ENCODE measurements at places on chromosomes 5 and 9.

GRCh38 chr9:14831661-14832060, 78.6 kb downstream of the FREM1 start:
- DNase-seq = no peak

GRCh38 chr5:93717162-93717561, 24.2 kb downstream of the POU5F2 start:
- DNase-seq = no peak

- no peak for DNase-seq
Observed at GRCh38 chr9:120983259-120983837, 56.8 kb upstream of the TRAF1 start.

GRCh38 chr5:89110916-89111646, 228.1 kb upstream of the MEF2C start:
- no peak for DNase-seq

- no peak for DNase-seq
Observed at GRCh38 chr9:36734737-36735136, 162.0 kb downstream of the MELK start.

GRCh38 chr9:78778861-78779374, 482.0 kb downstream of the PSAT1 start:
- no peak for DNase-seq

DNA sequence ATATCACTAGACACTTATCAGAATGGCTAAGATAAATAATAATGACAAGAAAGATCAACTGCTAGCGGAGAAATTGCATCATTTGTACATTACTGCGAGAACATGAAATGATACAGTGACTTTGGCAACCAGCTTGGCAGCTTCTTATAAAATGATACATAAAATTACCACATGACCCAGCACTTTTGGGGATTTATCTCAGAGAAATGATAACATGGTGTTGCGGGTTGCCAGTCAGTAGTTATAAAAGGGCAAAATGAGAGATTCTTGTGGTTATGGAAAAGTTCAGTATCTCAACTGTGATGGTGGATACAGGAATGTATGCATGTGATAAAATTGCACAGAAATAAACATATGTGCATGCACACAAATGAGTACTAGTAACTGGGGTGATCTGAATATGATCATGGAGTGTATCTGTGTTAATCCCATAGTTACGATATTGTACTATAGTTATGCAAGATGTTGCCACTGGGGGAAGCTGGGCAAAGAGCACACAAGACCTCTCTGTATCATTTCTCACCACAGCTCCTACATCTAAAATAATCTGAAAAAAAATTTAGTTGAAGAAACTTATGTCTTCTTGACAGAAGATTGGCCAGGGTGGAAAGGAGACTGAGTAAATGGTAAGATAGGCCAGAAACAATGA, 128.9 kb downstream of the NXNL2 start:
- DNase-seq = no peak

DNA sequence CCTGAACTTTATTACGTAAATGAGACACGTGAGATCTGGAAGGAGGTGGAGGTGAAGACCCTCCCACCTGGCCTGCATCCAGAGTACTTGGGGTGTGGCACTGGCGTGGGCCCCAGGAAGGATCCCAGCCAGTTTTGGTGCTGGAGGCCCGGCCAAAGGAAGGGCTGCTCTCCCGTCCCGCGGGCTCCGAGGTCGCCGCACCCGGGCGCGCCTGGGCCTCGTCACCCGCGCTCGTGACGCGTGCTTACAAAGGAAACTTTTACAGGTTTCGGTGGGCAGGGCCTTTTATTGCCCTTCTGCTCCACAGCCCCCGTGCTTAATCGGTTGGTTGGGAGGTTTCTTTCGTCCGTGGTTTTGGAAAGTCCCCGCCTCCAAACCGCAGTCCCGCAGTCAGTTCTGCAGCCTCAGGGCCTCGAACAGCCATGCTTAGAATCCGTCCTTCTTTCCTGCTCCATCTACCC, 29.2 kb downstream of the CDKN2A start:
- DNase-seq = peak; percentile 22

DNA sequence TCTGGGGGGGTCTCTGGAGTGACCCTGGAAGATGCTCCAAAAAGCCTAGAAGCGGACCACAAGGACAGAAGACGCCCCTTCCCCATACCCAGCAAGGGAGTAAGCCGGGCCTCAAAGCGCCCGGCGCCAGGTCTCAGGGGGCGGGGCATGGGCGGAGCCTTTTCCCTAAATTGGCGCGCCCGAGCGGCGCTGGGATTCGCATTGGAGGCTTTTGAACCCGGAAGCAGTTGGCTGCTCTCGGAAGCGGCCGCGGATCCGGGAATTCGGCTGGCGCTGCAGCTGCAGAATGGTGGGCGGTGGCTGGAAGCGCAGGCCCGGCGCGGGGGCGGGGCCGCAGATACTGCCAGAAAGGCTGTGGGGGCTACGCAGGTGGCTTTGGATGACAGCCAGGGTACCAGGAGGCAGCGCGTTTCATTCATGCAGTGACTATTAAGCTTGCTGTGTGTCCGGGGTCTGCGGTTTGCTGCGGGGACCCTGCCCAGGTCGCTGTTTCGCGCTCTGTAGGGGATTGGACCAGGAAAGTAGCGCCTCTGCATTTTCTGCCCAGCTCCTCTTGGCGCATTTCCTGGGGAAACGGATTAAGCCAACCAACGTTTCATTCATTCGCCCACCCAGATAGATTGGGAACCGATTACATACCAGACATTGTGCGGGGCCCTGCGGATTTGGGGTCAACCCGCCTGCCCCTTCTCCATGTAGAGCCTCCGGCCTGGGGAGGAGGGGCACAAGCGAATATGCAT, 83.0 kb upstream of the FREM1 start:
- peak; percentile 74 for DNase-seq

GRCh38 chr5:42826757-42827515, 15.2 kb upstream of the SELENOP start:
- DNase-seq = no peak

DNA sequence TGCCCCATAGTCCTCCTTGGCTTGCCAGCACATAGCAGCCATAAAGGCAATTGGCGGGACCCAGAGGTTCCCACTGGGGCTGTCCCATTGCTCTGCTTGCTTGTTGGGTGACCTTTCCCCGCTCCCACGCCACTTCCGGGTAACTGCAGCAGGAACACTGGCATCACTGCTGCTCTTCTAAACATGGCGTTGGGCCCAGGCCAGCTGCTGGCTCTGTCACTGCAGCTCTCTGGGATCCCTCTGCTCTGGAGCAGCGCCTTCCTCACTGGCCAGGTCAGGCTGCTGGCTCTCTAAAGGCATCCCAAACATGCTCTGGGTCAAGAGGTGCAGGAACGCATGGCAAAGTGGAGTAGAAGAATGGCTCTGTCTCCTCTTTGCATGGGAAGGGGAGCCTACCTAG, 92.9 kb downstream of the DRD1 start:
- DNase-seq = no peak

GRCh38 chr5:138901716-138902115, 26.6 kb upstream of the LRRTM2 start:
- DNase-seq = no peak

- DNase-seq = no peak
Observed at GRCh38 chr9:114785866-114786650, 19.8 kb downstream of the TNFSF15 start.

DNA sequence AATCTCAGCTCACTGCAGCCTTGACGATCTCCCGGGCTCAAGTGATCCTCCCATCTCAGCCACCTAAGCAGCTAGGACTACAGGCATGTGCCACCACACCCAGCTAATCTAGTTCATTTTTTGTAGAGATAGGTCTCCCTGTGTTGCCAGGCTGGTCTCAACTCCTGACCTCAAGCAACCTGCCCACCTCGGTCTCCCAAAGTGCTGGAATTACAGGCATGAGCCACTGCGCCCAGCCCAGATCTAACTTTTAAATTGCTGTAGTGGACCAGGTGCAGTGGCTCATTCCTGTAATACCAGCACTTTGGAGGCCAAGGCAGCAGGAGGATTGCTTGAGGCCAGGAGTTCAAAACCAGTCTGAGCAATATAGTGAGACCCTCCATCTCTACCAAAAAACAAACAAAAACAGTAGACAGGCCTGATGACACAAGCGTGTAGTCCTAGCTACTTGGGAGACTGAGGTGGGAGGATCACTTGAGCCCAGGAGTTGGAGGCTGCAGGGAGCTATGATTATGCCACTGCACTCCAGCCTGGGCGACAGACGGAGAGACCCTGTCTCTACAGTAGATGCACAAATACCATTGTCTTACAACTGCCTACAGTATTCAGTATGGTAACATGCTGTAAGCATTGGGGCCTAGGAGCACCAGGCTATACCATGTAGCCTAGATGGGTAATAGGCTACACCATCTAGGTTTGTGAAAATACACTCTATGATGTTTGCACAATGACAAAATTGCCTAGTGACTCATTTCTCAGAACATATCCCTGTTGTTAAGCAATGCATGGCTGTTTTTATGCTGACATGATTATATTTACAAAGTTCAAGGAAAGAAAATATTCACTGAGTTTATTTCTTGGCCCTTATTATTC, 1.5 kb upstream of the SIT1 start:
- DNase-seq = peak; percentile 27
